ENCODE measurements at places on chromosomes 12 and 14.

- DNase-seq, result no peak
Observed at GRCh38 chr14:66501592-66501991, 6.4 kb upstream of the GPHN start.

DNA sequence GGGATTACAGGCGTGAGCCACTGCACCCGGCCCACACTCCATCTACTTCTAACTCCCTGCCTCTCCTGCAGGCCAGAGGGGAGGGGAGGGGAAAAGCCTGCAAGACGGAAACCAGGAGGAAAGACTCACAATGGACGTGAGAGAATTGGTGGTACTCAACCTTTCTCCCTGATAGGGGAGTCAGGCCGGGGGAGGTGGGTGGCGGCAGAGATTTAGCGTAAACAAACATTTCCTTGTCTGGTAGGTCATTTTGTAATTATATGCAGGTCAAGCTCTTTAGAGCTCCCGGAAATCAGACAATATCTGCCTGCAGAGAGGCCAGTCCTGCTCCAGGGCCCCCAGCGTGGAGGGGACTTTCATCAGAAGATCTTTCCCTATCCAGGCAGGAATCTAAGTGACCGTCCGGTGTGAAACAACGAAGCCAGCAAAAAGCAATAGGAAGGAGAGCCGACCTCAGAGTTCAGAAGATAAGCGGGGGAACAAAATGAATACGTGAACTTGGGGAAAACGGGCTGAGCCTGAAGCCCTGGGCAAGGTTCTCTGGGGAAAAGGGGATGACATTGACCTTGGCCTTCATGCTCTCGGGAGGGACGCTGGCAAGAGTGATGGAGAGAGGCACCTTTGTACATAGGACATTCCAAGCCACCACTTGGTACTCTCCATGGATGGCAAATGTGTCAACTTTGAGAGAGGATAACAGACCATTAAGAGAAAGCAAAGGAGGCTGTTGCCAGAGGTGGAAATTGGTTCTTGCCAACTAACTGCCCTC lies 62.3 kb downstream of the SPRING1 start:
- DNase-seq, result no peak

- DNase-seq, result no peak
Observed at GRCh38 chr14:41558490-41558889, 48.2 kb upstream of the LRFN5 start.

GRCh38 chr14:39060818-39061437 lies 42.1 kb downstream of the SEC23A start:
- DNase-seq, result no peak

- no peak for DNase-seq
Observed at GRCh38 chr12:118061873-118062843, 1.2 kb upstream of the WSB2 start.

GRCh38 chr14:84228702-84229101 lies 1301.2 kb upstream of the FLRT2 start:
- no peak for DNase-seq

GRCh38 chr14:57326253-57326652 lies 57.5 kb downstream of the AP5M1 start:
- DNase-seq, result no peak

GRCh38 chr12:4197922-4198763 lies 75.4 kb upstream of the CCND2 start:
- no peak for DNase-seq
